ENCODE measurements at places on chromosomes 7 and 10. TPM values are rescaled to one million over a fixed set of nuclear protein-coding genes. Genes with fewer than 3 reads are reported as not detected.

NANOS1 gene
- polyA plus RNA-seq: 4.7 TPM

PALD1 gene
- polyA plus RNA-seq: 11.2 TPM

ANK3 gene
- 130 TPM for polyA plus RNA-seq

UPK3B gene
- 1.3 TPM for polyA plus RNA-seq

APBB1IP gene
- polyA plus RNA-seq: 1.7 TPM

KCP gene
- polyA plus RNA-seq: 38.8 TPM

NAT16 gene
- polyA plus RNA-seq: 0.18 TPM

PTN gene
- 144 TPM for polyA plus RNA-seq

CRPPA gene
- polyA plus RNA-seq: 2.9 TPM

GRCh38 chr7:43612128-43612527 lies 29.2 kb downstream of the STK17A start:
- DNase-seq: no peak

DNA sequence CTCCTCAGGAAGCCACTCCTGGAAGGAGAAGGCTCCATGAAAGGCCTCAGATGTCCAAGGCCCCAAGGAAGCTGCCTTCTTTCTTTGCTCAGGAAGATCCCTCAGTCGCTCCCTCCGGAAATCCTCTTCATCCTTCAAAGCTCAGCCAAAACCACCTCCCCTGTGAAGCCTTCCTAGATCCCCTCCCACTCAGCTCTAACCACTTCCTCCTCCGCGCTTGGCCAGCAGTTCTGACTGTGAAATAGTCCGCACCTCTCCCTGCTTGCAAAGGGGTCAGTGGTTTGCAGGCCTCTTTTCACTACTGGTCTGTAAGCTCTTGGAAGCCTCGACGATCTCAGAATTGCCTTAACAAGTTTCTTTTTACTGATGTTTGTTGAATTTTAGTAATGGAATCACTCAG lies 23.9 kb downstream of the PYROXD2 start:
- DNase-seq: no peak

DNA sequence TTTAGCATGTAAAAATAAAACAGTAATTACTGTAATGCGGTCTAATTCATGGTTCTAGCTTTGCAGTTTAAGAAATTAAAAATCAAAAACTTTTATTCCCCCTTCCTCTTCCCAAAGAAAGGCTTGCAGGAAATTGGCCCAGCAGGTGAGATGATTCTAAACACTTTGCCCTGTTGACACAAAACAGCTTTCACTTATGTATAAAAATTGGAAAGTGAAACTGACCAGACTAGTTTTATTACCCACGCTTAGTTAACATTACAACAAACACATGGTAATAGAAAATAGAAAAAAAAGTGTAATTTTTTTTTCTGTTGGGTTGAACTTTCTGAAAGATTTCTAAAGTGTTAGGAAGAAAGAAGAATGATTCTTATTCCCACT lies 1.2 kb upstream of the CCDC6 start:
- no peak for DNase-seq

DNA sequence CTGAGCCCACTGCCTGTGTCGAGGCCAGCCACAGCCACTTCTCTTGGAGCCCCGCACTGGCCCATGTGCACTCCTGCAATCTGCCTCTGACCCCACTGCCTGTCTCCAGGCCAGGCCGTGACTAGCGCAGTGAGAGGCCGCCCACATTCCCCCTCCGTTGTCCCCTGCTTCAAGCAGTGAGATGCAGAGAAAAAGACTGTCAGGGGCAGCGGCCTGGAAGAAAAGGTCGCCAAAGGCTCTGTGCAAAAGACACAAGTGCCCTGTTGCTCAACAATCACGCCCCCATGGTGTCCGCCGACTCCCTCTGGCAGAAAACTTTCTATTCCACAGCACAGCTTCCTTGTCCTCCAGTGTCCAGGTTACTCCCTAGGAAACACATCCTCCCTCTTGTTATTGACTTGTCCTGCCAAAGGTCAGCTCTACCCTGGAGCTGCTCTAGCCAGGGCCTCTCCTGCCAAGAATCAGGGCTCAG lies 9.9 kb downstream of the FAM131B start:
- no peak for DNase-seq

DNA sequence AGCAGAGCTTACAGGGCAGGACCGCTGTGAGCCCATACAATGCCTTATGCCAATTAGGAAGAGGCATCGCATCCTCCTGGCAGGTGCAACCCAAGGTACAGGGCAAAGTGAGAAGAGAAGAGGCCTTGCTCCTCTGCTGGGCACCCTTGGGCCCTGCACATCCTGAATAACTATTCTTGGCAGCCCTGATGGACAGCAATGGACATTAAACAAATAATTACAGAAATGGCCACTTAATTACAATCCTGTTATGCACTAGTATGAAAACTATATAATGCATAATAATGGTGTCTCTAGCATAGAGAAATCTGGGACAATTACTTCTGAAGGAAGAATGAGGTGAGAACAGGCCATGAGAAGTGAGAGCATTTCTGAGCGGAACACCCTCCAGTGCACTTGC lies 83.5 kb downstream of the PLPP4 start:
- DNase-seq: no peak

- no peak for DNase-seq
Observed at GRCh38 chr10:71365366-71365765, 31.4 kb upstream of the CDH23 start.

DNA sequence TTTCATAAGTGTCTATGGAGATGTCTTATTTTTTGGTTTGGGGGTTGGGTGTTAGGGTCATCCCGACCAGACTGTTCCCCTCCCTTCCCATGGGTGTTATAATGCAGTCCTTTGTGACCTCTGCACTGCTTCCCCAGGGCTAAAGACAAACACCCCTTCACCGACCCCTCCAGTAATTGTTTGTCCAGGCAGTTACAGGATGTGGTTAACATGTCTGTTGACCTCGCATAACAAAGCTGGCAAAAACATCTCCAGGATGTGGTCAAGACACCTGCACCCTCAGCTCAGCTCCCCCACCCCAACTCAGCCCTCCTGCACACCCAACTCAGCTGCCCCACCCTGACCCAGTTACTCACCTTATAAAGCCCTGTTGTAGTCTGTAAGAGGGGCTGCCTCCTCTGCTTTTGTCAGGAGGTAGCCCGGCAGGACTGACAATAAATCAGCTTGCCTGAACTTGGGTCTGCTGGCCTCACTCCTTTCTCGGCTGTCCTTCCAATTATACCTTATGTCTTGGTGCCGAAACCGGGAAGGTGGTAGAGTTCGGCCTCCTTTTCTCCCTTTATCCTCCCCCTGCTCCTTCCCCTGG lies 102.2 kb downstream of the ZNF92 start:
- DNase-seq: no peak

DNA sequence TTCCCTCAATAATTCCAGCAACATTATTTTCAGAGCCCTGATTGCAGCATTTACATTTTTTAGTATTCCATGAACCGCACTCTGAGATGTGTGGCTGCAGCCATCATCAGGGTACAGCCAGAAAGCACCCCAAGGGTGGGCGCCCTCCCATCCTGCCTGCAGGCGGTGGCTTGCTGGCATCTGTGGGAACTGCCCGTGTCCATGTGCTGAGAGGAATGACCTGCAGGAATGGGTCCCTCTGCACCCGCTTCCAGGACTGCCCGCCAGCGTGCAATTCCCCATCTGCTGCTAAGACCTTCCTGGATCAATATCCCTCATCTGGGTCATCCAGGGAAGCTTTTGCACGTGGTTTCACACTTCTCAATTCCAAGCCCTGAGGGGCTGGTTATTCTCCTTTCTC lies 32.8 kb upstream of the NUB1 start:
- DNase-seq: no peak

GRCh38 chr7:129501760-129502707 lies at the start of gene SMKR1:
Gene SMKR1, plus strand, starts transcription at chr7:129502531. Its CDS starts 294 bp downstream, at chr7:129502825.
- DNase-seq: peak; percentile 36

- no peak for DNase-seq
Observed at GRCh38 chr10:25646371-25646770, 287.7 kb upstream of the MYO3A start.

GRCh38 chr7:107579885-107580715 lies at the start of gene BCAP29:
Gene BCAP29, plus strand, starts transcription at chr7:107580246. Its CDS starts 527 bp downstream, at chr7:107580773.
- peak; percentile 47 for DNase-seq

DNA sequence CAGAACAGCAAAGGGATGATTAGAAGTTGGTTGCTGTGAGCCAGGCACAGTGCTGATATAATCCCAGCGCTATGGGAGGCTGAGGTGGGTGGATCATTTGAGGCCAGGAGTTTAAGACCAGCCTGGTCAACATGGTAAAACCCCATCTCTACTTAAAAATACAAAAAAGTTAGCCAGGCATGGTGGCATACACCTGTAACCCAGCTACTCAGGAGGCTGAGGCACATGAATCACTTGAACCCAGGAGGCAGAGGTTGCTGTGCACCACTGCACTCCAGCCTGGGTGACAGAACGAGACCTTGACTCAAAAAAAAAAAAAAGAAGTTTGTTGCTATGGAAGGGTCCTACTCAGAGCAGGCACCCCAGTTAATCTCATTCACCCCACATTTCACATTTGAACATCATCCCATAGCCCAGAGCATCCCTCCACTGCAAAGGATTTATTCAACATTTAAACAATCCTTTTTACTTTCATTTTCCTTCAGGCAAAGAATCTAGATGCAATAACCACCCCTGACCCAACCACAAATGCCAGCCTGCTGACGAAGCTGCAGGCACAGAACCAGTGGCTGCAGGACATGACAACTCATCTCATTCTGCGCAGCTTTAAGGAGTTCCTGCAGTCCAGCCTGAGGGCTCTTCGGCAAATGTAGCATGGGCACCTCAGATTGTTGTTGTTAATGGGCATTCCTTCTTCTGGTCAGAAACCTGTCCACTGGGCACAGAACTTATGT lies 4.1 kb downstream of the IL6 start:
- no peak for DNase-seq

- no peak for DNase-seq
Observed at GRCh38 chr10:89535171-89536012, at the start of gene SLC16A12. Gene SLC16A12, minus strand, starts transcription at chr10:89535594. Its CDS starts 73,016 bp downstream, at chr10:89462578.

DNA sequence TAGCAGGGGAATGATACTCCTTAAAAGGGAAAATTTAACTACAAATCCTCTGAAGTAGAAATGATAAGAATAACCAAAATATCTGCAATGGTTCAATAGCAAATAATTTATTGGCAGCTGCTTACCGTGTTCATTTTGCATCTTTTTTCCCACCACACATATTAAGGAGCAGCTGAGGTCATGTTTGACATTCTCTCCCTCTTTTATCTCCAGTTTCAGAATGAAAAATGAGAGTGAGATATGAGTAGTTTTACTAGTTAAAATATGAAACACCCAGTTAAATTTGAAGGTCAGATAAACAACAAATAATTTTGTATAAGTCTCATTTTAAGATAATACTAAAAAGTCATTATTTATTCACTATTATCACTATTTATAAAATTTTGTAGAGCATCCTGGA lies 3.1 kb downstream of the LIPN start:
- DNase-seq: no peak

GRCh38 chr7:158284121-158284520 lies 303.5 kb downstream of the PTPRN2 start:
- no peak for DNase-seq

- no peak for DNase-seq
Observed at GRCh38 chr10:88530629-88531391, 52.3 kb downstream of the RNLS start.

DNA sequence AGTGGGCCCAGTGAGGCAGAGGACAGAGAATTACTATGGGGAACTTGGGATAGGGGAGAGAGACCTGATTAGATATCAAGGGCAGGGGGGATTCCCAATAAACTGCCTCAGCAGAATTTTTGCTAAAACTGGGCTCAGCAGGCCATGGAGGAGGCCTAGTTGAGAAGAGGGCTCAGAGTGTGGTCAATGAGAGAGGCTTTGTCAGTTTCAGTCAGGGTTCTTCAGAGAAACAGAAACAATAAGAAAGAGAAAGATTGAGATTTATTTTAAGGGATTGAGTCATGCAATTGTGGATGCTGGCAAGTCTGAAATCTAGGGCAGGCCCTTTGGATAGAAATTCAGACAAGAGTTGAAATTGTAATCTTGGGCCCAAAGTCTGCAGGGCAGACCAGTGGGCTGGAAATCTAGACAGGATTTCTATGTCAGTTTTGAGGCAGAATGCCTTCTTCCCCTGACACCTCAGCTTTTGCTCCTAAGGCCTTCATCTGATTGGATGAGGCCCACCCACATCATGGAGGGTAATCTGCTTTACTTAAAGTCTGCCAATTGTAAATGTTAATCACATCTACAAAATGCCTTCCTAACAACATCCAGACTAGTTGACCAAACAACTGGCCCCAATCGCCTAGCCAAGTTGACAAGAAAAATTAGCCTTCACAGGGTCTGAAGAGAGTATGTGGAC lies 33.5 kb upstream of the CCSER2 start:
- no peak for DNase-seq

DNA sequence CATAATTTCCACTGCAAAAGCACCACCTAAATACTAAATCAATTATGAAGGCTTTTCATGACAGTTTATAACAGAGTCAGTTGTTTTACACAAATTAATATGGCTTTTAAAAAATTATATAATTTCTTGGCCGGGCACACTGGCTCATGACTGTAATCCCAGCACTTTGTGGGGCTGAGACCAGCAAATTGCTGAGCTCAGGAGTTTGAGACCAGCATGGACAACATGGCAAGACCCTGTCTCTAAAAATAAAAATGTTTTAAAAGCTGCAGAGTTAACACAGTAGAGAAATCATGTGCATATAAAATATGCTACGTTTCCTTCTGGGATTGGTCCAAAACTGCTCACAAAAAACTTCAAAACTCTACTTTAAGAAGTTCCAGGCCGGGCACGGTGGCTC lies 43.6 kb upstream of the EIF4H start:
- DNase-seq: no peak

DNA sequence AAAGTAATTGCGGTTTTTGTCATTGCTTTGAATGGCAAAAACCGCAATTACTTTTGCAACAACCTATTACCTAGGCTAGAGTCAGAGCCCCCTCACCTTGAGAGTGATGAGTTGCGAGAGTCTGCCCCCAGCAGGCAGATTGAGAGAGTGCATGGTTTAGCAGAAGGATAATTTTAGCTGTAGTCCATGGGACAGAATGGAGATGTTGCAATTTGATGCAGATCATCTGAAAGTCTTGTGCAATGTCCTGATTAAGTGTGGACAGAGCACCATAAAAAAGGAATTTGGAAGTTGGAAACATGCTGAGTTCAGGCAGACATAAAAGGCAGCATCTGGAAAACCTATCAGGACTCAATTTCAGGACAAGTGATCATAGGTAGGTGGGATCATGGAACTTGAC lies 48.7 kb downstream of the GPR141 start:
- DNase-seq: no peak

DNA sequence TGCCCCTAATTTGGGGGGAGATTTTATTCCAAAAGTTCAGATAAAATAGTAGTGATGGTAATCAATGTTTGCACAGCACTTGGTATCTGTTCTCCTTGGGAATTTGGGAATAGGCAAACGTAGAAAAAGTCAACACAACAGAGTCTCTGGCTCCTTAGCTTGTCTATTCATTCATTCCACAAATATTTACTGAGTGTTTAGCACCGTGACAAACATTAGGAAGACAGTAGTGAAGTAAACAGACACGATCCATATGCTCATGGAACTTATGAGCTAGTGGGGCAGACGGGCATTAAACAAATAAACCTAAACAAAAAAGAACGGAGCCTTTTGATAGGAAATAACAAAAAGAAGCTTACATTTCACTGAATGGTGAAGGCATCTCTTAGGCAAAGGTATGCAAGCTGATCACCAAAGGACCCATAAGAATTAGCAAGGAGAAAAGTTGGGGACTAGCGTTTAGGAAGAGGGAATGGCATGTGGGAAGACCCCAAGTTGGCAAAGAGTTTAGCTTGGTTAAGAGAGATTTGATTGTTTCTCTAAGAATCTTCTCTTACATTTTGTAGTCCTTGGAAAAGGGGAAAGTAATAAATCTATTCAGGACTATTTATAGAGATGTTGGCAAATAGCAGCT lies 243.9 kb upstream of the NPY start:
- DNase-seq: no peak
